ENCODE measurements at places on chromosomes 16 and 17.

DNA sequence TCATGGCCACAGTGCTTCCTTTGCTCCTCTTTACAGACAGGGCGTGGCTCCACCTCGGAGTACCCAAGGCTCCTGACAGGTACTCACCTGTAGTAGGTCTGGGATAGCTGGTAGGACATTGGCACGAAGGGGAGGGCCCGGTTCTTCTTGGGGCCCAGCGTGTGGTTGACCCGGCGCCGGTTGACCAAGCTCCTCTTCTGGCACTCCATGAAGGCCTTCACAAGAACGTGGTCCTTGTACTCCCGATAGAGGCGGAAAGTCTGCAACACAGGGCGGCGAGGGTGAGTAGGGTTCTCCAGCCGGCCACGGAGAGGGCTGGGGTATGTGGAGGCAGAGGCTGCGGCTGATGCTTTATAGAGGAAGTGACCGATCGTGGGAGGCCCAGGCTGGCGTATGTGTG, 69.7 kb downstream of the IL21R start:
- DNase-seq: no peak

- DNase-seq: no peak
These were observed 38.1 kb downstream of the SLC6A4 start for GRCh38 chr17:30197416-30197815.

DNA sequence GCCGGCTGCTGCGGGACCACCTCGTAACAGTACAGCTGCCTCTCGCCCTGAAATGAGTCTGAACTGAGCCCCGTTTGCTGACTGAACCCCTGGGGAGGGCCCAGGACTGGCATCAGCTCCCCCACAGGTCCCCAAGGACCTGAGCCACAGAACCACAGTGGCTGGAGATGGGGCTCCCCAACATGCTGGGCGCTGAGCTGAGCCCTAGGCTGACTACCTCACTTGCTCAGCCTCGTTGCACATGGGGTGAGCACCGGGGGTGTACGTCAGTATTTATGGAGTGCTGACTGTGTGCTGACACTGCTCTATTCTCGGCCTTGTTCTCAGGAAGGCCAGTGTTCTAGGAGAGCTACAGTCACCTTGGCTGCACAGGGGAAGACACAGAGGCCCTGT, 6.6 kb upstream of the VASN start:
- DNase-seq: no peak

GRCh38 chr17:14359163-14360020, 58.5 kb downstream of the HS3ST3B1 start:
- peak; percentile 8 for DNase-seq

- DNase-seq: no peak
These were observed 655 bp upstream of the GPR139 start for GRCh38 chr16:20074099-20074991.

DNA sequence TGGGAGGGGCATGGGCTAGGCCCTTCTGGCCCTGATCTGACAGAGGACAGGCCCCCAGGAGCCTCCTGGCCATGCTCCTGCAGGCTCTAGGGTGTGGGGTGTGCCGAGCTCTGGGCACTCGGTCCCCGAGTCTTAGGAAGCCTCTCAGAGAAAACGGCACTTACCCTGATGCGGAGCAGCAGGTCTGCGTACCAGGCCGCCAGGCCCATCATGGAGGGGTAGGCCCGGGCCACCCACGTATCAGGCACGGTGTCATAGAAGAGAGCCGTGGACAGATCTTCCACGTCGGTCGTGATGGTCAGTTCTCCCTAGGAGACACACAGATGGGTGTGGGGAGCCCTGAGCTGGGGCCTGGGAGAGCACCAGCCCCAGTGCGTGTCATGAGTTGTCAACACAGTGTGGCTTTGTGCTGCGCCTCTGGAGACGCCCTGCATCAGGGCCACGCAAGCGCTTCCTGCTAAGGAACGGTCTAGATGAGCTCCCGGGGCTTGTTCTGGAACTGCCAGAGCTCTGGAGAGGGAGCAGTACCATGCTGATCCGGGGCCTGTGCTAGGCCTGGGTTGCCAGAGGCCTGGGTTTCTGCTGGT, 47.9 kb downstream of the PGS1 start:
- DNase-seq: no peak

DNA sequence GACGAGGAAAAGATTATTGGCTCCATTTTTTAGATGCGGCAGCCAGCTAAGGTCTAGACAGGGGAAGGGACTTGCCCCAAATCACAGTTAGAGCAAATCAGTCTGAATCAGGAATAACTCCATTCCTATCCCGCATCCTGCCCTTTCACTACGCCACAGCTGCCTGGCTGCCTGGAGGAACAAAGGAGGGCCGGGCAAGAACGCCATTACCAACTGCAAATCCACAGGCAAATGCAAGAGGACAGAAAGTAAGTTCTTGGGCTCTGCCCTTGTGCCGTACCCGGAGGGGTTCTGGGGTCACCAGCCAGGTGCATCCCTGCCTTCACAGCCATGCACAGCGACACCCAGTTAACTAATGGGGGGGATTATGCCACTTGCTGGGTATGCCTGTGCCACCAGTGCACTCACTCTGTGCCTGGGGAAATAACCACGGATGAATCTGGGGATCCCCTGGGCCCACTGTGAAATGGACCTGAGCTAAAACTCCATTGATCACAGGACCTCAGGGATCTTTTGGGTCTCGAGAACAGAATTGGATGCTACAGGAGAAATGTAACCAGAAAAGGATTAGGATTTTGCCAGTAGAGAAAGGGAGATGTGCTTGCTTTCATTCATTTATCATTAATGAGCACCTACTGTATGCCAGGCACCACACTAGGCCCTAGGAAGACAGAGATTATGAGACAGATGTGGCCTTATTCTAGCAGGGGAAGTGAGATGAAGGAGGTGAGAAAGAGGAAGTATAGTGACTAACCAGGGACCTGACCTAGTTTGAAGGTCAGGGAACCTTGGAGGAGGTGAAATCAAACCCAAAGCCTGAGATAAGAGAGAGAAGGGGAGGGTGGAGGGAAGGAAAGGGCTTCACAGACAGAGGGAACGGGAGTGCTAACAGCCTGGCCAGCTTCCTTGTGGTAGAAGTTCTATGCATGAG, 17.7 kb downstream of the BCL7C start:
- DNase-seq: peak; percentile 62

DNA sequence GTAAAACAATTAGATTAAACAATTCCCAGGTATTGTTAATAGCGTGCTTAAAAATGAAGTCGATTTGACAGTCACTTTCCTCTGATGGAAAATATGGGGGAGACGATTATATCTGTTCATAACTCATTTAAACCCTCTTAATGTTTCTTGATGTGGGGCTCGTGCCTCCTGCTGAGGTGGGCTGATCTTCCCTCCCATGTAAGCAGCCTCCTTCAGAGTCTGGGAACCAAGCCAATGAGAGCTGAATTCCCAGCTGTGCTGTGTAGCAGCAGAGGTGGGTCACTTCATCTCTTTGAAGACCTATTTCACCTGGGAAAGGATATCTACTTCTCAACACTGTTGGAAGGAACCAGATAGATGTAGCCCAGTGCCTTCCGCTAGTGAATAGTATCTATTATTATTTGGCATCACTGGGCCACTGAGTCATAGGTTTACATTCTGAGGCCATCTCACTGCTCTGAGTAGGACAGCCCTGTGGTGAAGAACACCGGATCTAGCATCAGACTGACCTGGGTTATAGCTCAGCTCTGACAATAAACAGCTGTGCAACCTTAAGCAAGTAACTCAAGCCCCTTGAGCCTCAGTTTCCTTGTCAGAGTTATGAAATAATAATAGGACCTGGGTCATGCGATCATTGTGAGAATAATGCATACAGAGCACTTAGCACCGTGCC, 85.3 kb upstream of the C16orf82 start:
- DNase-seq: peak; percentile 94

GRCh38 chr17:61309362-61310256, 90.0 kb upstream of the TBX2 start:
- DNase-seq: no peak

DNA sequence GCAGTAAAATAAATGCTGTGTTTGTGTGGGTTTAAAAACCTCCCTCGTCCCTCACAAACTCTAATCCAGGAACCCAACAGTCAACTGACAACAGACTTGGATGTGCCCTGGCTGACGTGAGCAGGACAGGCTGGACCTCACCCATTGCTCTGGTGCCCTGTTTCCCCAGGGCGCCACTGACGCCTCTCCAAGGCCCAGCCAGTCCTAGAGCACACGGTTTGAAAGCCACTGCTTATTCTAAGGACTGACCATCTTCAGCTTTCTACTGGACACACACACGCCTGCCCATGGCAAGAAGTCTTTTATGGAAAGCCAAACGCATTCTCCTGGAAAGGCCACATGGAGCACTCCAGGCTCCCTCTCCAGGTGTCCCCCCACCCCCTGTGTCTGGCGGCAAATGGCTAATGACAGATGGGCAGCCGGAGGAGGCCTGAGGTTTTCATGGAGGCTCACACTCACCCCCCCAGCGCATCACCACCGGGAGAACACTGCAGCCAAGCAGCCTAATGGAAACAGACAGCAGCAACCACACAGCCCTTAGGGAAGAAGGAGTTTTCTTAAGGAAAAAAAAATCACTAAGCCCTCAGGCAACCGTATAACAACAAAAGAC, 319.2 kb downstream of the SOX9 start:
- DNase-seq: peak; percentile 88

DNA sequence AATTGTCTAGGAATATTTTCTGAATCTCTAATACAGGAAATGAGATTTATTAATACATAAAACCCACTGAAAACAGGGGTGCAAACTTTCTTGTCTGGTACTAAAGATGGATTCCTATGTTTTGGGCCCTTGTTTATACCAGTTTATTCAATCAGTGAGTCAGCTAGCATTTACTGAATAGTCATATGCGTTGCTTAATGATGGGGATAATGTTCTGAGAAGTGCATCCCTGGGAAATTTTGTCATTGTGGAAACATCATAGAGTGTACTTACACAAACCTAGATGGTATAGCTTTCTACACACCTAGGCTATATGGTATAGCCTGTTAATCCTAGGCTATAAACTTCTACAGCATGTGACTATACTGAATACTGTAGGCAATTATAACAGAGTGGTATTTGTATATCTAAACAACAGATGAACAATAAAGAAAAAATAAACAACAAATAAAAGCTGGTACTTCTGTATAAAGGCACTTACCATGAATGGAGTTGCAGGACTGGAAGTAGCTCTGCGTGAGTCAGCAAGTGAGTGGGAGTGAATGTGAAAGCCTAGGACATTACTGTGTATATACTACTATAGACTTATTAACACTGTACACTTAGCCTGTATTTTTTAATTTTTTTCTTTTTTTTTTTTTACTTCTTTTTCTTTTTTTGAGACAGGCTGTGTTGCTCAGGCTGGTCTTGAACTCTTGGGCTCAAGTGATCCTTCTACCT, 63.7 kb downstream of the SIAH1 start:
- no peak for DNase-seq

DNA sequence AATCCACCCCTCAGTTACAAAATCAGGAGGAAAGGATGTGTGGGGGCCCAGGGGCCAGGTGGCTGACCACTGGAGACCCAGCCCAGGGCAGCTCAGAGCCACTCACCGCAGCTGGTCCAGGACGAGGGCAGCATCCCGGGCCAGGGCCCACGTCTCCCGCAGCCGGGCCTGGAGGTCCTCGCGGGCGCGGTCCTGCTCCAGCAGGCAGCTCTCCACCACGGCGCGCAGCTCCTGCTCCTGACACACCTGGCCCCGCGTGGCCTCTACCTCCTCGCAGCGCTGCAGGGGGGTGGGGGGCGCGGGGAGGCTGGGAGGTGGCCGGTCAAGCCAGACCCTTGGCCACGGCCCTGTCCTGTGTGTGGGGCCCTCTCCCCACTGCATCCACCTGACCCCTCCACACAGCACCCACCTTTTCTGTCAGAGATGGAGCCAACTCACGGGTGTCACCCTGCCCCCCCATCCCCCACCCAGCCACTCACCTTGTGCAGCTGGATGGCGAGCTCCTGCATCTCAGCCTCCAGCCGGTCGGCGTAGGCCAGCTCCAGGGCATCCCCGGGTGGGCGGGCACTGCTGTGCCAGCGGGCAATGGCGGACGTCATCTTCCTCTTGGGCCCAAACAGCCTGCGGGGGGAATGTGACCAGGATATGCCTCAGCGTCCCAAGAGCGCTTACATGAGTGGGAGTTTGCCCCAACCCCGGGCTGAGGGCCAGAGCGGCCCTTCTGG, 5.1 kb downstream of the NUDT16L1 start:
- no peak for DNase-seq
